ENCODE measurements at places on chromosomes 2 and 18.

- peak; percentile 55 for DNase-seq
Observed at GRCh38 chr2:28321426-28321825, 71.2 kb upstream of the FOSL2 start.

DNA sequence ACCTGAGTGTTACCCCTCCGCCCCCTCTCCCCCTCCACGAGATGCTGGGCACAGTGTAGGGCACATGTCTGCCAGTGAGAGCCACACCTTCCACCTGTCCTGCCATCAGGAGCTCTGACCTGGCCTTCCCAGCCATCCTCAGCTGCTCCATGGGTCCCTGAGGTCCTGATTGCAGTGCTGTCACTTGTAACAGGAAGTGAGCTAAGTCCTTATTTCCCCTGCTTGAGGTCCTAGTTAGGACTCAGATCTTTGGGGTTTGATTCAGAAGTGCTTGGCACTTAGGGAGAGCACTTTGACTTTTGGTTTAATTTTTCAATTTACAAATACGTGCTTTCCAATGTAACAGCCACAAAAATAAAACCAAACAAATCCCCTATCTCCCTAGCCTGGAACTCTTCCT is 125.5 kb downstream of the WDSUB1 start:
- DNase-seq = no peak

DNA sequence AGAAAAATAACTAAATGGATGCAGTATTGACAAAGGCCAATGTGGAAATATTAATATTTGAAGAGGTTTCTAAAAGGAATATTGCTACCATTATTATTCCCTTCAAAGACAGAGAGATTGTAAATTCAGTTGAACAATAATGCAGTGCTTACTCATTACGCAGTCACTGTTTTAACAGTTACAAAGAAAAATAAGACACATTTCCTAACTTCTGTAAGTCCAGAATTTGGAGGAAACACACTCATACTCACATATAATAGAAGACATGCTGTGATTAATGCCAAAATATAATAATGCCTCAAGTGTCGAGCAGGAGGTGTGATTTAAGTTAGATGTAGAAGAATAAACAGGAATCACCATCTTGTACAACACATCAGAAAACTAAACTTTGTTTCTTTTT is 389.2 kb downstream of the FBXO15 start:
- no peak for DNase-seq

GRCh38 chr2:128354726-128355470 is 36.2 kb upstream of the HS6ST1 start:
- DNase-seq = peak; percentile 42

GRCh38 chr2:23418461-23418911 is 33.5 kb downstream of the KLHL29 start:
- no peak for DNase-seq

- DNase-seq = no peak
Observed at GRCh38 chr18:1102848-1103247, 198.2 kb downstream of the ADCYAP1 start.

DNA sequence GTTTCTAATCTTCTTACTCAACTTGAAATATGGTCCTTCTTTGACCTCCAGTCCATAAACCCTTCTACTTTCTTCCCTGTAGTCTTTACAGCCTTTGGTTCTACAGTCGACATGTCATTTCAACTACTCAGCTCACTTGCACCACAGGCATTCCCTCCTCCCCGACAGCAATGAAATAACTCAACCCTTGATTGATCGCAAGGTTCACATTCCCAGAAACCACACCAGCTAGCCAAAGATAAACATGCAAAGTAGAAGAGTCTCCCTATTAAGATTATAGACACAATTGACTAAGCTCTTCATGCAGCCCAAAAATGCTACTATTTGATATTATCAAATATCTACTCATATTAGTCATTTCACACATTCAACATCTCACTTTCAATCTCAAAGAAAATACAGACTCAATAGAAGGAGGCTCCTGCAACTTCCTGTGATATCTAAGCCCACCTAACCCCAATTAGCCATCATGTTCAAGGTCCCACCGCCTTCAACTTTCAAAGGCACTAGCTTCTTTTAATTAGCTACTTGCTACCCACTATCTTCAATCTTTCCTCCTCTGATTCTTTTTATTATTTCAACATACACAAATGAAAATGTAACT is 50.8 kb downstream of the RTTN start:
- DNase-seq = no peak

DNA sequence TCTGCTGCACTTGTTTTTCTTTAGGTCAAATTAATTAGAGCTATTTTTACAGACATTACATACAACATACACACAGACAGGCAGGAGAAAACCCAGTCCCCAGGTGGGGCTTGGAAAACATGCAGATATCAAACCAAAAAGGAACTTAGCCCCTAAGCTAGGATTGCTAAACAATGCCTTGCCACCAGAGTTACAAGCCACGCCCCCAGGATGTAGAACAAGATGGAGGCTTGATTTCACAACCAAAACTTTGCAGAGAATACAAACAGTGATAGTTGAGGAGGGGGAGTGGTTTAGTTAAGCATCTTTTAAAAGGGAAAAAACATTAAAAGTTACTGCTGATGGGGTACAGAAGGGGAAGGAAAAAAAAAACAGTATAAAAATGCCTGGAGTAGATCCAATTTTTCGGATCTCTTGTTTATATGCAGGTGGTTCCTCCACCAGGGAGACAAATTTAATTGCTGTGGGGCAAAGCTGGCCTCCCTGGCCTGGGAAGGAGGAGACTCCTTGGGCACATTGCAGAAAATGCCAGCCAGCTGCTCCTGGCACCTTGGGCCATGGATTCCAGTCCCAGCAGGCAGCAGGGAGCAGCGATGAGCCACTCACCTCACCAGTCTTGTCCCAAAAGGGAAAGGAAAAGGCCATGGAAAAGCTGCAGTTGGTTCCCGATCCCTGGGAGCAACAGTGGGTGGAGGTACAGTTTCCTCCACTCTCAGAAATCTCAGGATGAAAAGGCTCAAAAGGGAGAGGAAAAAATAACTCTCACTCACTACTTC is 348.4 kb upstream of the REG3G start:
- no peak for DNase-seq

GRCh38 chr2:238722883-238723282 is 125.0 kb upstream of the TWIST2 start:
- DNase-seq = peak; percentile 37

DNA sequence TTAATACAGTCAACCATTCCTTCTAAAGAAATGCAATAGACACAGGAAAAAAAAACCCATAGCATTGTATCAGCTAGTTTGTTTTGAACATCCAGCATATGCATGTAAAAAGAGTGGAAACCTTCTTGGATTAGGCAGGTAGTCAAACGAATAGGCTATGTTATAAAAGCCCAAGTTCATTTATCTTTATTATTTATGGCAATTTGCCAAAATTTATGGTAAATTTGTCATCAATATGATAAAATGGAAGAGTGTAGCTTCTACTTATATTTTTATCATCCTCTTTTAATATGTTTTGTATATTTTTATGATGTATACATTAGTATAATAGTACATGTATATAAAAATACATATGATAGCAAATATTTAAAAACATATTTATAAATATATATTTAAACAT is 23.9 kb downstream of the DSC1 start:
- no peak for DNase-seq

GRCh38 chr2:241096979-241097378 is 5.1 kb downstream of the MTERF4 start:
- no peak for DNase-seq

- no peak for DNase-seq
Observed at GRCh38 chr2:73212448-73213176, 1.4 kb upstream of the SMYD5 start.

- DNase-seq = no peak
Observed at GRCh38 chr2:51290725-51291124, 258.8 kb upstream of the NRXN1 start.

DNA sequence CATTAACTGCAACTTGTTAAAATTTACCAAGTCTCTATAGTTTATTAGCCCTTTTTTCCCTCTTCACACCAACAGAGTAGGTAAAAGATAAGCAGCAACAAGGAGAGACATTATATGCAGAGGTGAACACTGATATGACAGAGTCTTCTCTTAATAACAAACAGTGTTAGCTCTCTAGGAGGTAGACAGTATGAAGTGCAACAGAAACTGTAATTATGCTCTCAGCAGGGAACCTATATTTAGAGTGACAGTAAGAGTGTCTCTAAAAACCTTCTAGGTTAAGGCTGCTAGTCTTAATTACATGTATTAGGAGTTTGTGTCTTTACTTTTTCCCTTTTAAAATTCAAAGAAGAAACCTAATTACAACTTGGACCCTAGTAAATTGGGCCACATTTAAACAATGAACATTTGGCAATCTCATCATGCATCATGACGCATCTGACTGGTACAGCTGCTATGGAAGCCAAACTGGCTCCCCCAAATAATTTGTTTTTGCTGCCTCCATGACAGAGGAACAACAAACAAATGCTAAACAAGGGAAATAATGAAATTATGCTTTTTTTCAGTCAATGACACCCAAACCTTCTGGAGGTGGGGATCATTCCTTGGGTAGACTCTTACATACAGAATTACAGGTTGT is 69.9 kb upstream of the MMADHC start:
- DNase-seq = no peak

DNA sequence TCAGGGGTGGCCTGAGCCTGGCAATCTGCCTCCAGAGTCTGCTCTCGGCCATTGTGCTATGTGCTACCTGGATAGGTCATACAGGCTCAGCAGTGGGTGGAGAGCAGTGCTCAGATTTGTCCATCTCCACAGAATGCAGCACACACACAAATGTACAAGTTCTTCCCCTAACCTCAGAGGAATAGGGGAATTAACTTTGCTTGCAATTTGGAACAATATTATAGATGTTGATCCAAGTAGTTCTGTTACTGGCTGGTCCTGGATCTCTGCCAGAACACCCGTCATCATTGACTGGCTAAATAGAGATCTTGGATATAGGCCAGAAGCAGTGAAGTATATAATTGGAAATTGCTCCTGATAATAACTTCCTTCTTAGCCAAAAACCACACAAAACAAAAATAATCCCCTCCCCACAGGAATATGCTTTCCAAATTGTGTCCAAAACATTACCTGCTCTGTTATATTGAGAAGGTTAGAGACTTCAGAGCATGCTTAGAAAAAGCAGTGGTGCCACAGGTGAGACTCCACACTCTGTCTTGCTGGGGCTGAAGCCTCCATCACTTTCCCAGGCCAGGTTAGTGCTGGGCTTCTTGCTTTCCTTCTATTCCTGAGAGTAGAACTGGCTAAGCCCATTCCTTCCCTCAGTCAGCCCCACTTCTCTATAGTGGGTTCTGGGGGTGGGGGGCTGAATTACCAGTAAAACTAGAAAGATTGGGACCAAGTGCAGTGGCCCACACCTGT is 38.8 kb downstream of the NCAPH start:
- DNase-seq = no peak

GRCh38 chr2:38672445-38673391 is 6.8 kb downstream of the GALM start:
- DNase-seq = no peak

DNA sequence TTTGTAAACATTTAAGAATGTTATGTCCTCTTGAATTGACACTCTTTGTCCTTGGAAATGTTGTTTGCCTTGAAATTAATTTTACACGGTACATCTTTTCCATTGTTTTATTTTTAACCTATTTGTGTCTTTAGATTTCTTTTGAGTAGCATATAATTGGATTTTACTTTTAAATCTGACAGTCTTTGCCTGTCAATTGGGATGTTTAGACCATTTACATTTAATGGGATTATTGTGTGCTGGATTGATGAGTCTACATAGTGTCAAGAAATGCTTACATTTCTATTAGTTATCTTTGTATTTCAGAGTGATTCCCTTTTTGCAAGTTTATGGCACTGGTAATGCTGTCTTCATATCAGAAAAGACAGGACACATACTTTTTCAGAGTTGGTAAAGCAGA is 61.5 kb downstream of the BABAM2 start:
- DNase-seq = no peak

GRCh38 chr18:79779700-79780190 is 18.0 kb upstream of the KCNG2 start:
- DNase-seq = no peak

DNA sequence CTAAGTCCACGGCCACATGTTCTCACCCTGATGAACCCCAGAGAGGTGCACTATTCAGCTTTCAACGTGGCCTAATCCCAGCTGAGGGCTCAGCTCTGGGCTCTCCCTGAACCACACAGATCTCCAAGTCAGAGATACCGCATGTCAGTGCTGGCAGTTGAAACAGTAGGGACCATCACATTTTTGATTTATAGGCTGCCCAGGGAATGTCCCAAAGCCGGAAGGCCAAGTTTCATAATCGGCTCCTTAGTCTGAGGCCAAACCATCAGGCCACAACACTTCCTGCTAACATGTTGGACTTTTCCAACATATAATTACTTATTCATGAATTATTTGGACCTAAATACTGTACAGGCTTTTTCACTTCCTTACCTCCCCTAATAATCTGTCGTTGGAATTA is 91.9 kb upstream of the KLHL29 start:
- no peak for DNase-seq

DNA sequence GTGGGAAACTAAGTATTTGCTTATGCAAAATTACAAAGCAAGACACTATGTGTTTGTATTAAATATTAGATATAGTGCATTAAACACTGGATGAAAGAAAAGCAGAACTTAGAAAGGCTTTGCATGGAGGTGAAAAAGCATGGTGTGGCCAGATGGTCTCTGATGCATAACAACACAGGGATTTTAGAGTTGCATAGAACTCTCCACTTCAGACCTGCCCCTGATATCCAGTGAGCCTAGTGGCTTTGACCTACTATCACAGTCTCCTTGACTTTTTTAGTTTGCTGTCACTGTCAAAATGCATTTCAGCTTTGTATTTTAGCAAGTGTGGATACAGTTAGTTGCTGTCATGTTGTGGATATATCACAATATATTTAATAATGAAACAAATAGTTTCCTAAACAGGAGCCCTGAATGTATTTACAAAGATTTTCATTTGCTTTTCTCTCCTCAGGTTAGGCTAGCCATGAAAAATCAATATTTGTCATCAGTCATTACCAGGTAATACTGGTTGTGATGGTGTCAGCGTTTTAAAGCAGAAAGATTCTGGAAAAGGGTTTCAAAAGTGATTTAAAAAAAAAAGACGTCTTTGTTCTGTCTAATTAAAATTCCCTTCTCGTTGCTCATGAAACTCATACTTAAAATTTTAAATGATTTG is 5.2 kb downstream of the CSRNP3 start:
- DNase-seq = no peak

DNA sequence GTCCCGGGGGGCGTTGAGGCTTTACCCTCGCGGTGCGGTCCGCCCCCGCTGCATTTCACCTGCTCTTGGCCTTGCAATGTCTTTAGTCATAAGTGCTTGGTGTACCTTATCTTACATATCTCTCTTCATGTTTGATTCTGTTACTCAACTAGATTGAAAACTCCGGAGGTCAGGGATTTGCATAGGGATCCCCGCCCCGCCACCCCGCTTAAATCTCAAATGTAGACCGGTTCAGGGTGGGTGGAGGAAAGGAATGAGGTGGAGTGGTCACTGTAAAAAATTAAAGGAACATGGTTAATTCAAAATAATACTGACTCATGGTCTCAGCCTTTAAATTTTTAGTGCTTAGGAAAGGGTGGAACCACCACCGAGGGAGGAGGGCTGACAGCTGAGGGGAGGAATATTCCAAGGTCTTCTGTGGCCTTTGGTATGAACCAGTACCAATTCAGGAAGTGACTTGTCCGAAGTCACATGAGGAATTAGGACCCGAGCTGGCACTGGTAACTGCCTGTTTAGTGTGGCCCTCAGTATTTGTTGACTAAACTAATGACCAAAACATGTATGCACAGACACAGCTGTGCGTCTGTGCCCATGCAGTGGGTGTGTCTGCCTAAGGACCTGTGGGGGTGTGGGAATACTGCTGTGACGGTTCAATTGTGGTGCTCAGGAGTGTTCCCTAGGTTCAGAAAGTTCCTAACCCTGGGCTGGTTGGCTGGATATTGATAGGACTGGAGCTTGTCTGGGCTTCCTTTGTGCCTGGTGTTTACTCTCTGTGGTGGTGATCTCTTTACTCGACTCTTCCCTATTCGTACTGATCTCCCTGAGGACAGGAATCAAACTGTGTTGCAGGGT is 1.0 kb downstream of the PLEKHB2 start:
- DNase-seq = no peak

Measured in esophagus muscularis mucosa (tissue), 4 donors.